Cerebellar nuclear complex (tissue), 1 donor: ENCODE measurements at places on chromosomes 3 and 15.

GRCh38 chr3:149620291-149621020, 37.4 kb downstream of the WWTR1 start:
- no peak for DNase-seq

DNA sequence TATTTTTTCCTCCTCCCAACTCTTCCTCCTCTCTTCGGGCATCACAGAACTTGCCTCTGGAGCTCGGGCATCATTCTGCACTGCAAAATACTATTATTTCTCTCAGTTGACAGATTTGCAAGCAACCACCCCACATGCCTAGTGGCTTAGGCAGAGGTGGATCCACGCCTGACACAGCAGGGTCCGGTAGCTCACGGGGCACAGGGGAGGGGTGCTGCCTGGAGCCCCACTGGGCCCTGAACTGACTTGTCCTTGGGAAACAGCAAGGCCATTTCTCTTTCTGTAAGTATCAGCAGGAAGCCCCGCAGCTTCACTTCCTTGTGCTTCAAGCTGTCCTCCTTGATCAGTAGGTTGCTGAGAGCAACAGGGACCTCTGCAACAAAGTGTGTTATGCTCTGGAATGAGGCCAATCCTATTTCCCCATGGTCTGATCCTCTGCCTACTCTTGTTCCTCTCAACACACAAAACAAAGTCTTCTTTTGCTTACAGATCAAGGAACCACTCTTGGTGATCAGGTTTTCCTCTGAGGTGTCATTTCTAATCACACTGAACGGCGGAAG, 69.1 kb downstream of the FAM174B start:
- no peak for DNase-seq

GRCh38 chr3:129238945-129239705, 10.3 kb upstream of the COPG1 start:
- no peak for DNase-seq

DNA sequence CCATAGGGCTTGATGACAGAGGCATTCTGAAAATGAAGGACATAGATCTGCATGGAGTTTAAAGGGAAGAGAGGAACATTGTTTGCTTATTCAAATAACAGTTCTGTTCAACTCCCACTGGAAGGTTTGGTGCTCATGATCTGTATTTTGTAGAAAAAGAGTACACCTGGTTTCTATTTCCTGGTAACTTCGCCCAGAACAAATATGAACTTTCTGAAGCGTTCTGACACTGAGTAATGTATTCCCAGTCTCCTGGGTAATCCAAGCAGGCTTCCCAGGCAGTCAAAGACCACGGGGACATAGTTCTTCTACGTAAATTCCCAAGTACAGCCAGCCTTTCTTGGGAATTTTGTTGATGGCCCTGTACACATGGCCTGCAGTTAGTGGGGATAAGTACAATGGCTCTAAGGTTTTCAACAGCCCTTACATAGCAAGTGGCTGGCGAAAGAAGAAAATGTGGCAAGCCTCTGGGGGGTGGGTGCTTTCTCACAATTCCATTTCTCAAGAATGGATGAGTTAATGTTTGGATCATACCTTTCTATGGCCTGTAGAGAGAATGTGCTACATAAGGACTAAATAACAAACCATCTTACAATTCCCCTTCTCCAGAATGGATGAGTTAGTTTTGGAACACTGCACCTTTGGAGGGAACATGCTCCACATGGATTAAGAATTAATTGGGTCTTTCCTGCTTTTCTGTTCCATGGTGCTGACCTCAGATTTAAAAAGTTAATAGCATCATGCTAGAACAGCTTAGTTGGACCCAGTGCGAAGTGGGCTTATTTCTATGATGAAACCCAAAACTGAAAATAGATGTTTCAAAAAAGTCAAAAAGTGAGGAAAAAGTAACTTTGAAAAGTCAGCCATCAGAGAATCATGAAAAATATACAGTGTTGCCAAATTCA, 52.7 kb downstream of the COL6A6 start:
- no peak for DNase-seq

GRCh38 chr3:147387291-147387884, 19.0 kb downstream of the ZIC4 start:
- no peak for DNase-seq

GRCh38 chr15:47885920-47886319, 168.6 kb downstream of the SEMA6D start:
- DNase-seq: no peak

GRCh38 chr3:141384157-141384556, 15.9 kb downstream of the ZBTB38 start:
- no peak for DNase-seq

DNA sequence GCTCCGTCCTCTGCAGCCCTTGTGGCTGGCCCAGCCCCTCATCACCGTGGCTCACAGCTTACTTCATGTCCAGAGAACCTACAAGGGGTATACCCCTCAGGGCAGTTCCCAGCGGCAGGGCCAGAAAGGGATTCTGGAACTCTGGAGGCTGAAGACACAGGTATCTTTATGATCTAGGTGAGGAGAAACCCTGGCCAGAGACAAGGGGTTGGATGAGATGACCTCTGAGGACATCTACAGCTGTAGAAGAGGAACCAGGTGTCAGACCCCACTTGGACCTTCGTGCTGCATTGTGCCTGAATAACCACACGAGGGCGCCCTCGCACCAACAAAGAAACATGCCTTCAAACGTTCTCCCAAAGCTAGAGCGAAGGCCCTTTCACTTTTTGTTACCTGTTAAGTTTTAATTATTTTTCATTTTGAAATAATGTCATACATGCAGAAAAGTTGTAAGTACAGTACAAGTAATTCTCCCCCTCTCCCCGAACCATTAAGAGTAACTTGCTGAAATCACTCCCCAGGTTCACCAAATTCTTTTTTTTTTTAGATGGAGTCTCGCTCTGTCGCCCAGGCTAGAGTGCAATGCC, 118.7 kb upstream of the SMAD3 start:
- no peak for DNase-seq
